ENCODE measurements at places on chromosomes 4 and X. TPM values are rescaled to one million over a fixed set of nuclear protein-coding genes. Genes with fewer than 3 reads are reported as not detected.

Gene GLRA2
- total RNA-seq, result not detected

GRCh38 chr4:125331116-125331515 is 16.4 kb downstream of the FAT4 start:
- no peak overlapping the region for H3K27ac ChIP-seq
- DNase-seq, result no peak
- no peaks in the 10 kb centered on the region for H3K27me3 ChIP-seq
- H3K4me3 ChIP-seq, result no peak overlapping the region
- no peaks in the 10 kb centered on the region for H3K36me3 ChIP-seq

- no peaks in the 10 kb centered on the region for H3K4me1 ChIP-seq
- peak; percentile 33 for DNase-seq
- no peaks in the 10 kb centered on the region for H3K27me3 ChIP-seq
- no peak overlapping the region for H3K27ac ChIP-seq
- H3K4me3 ChIP-seq, result no peak overlapping the region
- no peaks in the 10 kb centered on the region for H3K36me3 ChIP-seq
These were observed 27.0 kb downstream of the MAGEE1 start for GRCh38 chrX:76454456-76454927.

DNA sequence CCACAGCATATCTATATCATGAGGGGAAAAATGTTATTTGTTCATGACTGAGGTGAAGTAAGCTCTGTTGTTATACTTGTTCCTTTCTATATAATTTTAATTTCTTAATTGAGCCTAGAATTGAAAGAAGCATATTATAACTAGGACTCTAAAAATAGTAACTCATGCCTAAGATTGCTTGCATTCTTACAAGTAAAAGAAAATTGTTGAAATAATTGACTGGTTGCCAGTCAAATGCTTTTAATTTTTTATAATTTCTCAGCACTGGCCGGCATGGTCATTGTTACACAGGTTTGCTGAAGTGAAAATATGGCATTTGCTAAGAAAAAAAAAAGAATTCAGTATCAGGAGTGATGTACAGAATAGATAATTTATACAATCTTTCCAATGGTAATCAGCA is 104.8 kb downstream of the GASK1B start:
- no peaks in the 10 kb centered on the region for H3K36me3 ChIP-seq
- H3K27ac ChIP-seq, result no peak overlapping the region
- H3K4me3 ChIP-seq, result no peak overlapping the region
- DNase-seq, result no peak

Gene MTMR8
- total RNA-seq, result 11.8 TPM

Gene HSFX3
- total RNA-seq, result not detected

DNA sequence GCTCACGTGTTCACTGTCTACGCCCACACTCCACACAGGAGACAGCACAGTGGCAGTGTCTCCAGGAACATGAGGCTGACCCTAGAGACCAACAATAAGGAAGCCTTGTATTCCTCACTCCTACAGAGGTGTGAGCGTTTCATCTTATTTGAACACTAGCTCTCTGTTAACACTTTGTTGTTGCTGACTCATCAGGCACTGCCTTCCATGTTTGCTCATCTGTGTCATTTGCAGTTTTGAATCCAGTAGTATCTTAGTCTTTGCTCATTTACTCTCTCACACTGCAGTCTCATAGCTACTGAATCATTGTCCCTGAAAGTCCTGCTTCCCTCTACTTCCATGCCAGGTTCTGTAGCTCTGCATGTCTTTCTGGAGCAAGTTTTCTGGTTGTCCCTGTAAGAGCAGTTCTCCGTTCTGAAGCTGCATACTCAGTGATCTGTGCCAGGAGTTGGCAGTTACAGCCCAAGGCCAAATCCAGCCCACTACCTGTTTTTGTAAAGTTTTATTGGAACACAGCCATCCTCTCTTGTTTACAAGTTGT is 80.3 kb upstream of the DCLK2 start:
- H3K36me3 ChIP-seq, result no peaks in the 10 kb centered on the region
- H3K27ac ChIP-seq, result no peak overlapping the region
- H3K4me1 ChIP-seq, result no peaks in the 10 kb centered on the region

Gene CD40LG
- 0.30 TPM for total RNA-seq

Gene DMRTC1
- 0.66 TPM for total RNA-seq

DNA sequence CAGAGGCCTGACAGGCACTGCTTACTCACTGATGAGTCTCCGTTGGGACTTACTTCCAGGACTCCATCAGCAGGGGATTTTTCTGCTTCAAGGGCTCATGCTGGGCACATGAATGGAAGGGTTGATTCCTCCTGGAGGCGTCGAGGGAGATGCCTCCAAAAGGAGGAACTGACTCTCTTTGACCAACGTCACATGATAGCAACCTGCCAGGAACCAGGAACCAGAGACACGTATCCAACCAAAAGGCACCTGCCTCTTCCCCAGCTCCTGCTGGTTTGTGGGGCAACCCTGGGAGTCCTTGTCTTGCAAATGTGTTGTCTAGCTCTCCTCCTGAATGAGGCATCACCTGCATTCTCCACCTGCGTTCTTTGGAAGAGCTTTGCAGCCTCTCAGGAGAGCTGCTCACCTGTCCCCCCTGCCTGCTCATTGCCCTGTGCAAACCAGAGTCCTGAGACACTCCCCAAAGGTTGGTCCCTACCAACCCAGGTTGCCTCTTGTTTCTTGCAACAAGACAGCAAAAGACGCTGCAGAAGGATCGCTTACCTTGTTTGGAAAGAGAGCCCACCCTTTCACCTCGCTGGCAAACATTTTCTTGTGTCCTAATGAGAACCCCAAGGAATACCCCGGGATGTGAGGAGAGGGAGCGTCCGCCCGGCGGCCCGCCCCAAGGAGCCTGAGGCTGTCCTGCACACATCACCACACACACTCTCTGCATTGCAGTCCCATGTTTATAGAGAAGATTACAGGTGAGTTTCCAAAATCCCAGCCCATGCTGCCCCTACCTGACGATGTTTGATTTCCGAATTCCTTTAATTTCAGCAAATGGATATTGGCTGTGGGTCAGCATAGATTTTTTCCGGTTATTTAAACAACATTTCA is 30.5 kb upstream of the SHOX start:
- H3K27me3 ChIP-seq, result no peaks in the 10 kb centered on the region
- H3K4me1 ChIP-seq, result no peaks in the 10 kb centered on the region
- H3K4me3 ChIP-seq, result no peak overlapping the region
- no peak overlapping the region for H3K27ac ChIP-seq

GRCh38 chrX:65821721-65822496 is 154.5 kb downstream of the MSN start:
- H3K27me3 ChIP-seq, result no peaks in the 10 kb centered on the region
- H3K4me3 ChIP-seq, result peak overlapping the region; percentile 46
- H3K36me3 ChIP-seq, result no peaks in the 10 kb centered on the region
- DNase-seq, result peak; percentile 41
- peaks cover 8% of the 10 kb centered on the region for H3K4me1 ChIP-seq
- H3K27ac ChIP-seq, result peak overlapping the region; percentile 21

- no peaks in the 10 kb centered on the region for H3K36me3 ChIP-seq
- no peaks in the 10 kb centered on the region for H3K27me3 ChIP-seq
- H3K4me1 ChIP-seq, result peaks cover 37% of the 10 kb centered on the region
- H3K4me3 ChIP-seq, result no peak overlapping the region
- H3K27ac ChIP-seq, result no peak overlapping the region
These were observed 189.2 kb upstream of the GK2 start for GRCh38 chr4:79597266-79597665.

Gene TBC1D9
- 252 TPM for total RNA-seq

Gene ADH1A
- total RNA-seq, result not detected

- no peak overlapping the region for H3K27ac ChIP-seq
- peak; percentile 13 for DNase-seq
- H3K27me3 ChIP-seq, result no peaks in the 10 kb centered on the region
- no peaks in the 10 kb centered on the region for H3K4me1 ChIP-seq
These were observed 49.8 kb downstream of the TBCK start for GRCh38 chr4:106266201-106266600.

DNA sequence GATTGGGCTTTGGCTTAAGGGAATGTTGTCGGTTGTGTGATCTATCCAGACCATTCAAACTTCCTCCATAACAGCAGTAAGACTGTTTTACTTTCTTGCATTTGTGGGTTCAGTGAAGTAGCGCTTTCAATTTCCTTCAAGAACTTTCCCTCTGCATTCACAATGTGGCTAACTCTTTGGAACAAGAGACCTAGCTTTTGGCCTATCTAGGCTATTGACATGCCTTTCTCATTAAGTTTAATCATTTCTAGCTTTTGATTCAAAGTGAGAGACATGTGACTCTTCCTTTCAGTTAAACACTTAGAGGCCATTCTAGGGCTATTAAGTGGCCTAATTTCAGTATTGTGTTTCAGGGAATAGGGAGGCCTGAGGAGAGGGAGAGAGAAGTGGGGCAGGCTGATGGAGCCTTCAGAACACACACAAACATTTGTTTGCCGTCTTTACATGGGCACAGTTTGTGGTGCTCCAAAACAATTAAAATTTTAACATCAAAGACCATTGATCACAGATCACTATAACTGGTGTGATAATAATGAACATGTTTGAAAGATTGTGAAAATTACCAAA is 34.1 kb downstream of the ADH5 start:
- DNase-seq, result no peak
- peaks cover 5% of the 10 kb centered on the region for H3K36me3 ChIP-seq
- H3K4me1 ChIP-seq, result no peaks in the 10 kb centered on the region
- no peak overlapping the region for H3K4me3 ChIP-seq

Measured in B cell (primary cell).